Hematopoietic multipotent progenitor cell treated with erythropoietin and hydrocortisone succinate and interleukin-3 and kit ligand, for 8 days (in vitro differentiated cells): ENCODE measurements at places on chromosomes 2 and 18.
A peak's percentile ranks its signal among the peaks of the same experiment; 100 is the strongest.

DNA sequence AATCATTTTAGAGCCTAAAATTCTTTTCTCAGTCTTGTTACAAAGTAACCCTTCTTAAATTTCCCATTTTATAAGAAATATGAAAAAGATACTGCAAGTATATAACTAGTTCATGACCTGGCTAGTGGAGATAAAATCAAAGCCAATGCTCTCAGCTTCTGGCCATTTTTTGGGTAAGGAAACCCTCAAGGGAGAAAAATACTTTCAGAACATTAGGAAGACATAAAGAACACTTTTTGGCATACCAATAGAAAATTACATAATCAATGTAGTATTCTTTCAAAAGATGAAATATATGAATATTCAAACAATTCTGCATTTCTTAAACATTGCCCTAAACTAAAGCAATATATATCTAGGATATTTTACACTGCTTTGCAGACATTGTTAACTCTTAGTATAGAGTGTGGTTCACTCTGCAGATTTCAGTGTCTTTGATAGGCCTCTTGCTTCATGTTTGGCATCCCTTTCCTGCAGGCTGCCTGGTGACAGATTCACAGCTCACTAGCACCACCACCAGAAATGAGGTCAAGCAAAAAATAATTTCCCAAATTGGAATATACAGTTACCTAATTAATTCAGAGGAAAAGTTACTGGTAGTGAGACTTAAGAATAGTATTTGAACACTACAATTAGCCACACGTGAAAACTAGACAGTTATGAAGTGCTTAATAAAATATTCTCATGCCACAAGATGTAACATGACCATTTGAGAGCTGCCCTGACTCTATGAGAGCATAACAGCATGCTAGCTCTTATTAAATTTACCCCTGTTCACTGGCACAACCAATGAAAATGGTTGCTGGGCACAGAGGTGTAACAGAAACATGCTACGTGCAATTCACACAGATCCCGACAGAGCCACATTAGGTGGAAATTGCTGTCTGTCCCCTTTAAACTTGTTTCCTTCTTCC, 36.0 kb downstream of the PAIP2B start:
- DNase-seq: peak; percentile 23

DNA sequence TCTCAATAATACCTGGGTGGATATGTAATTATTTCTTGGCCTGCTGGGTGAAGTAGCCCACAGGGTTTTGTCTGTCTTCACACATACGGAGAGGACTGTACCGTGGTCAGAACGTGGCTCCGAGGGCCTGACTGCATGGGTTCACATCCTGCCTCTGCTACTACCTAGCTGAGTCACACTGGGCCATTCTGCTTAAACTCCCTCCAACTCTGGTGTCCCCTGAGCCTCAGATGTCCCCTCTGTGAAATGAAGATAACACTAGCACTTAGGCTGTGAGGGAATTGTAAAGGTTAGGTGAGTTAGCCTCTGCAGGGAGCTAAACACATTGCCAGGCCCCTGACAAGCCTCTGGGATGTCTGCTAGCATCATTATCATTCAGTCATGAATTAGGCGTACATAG, 120.1 kb upstream of the NABP1 start:
- peak; percentile 13 for DNase-seq

- peak; percentile 40 for DNase-seq
These were observed 175.1 kb downstream of the ZFP36L2 start for GRCh38 chr2:43051338-43051737.

DNA sequence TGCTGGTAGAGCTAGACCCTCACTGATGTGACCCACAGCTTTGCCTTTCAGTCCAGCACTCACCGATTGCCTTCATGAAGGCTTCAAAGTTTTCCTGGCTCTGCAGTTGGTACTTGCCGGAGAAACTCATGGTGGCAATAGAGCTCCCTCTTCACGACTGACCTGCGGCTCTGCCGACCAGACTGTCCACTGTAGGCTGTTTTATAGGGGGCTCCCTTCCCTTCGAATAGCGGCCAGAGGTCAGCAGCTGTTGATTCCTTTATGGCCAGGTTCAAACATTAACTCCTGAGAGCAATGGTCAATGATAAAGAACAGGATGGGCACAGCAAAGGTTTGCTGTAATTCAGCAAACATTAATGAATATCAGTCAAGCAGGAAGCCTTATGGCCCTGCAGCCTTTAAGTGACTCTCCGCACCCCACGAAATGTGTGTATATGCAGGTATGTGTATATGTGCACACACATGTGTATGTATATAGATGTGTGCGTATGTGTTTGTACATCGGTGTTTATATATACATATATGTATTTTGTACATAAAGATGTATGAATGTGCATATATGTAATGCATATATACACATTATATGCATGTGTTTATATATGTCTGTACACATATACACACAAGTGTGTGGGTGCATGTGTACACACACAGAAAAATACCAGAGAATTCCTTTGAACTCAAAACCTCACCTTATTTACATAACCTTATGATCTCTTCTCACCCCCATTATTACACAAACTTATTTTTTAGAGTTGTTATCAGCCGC, at the start of gene FABP1:
Gene FABP1, minus strand, starts transcription at position 175 of the 766 bp plus-strand sequence. Its CDS starts 45 bp downstream, at position 130.
- no peak for DNase-seq

DNA sequence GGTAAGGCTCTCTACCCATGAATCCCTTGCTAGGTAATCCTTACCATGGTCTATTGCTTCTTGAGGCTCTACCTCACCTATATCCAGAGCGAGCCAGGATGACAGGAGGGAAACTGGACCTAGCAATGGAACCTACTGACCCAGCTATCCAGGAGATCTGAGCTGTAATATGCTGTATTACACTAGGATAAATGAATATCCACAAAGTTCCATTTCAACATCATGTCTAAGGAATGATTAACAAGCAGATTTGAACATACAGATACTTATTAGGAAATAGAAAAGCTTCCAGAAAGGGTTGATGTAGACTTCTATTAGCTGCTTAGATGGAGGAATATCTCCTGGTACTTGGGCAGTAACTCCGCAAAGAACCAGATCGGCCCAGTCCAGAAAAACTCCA, 110.1 kb downstream of the BAZ2B start:
- no peak for DNase-seq

DNA sequence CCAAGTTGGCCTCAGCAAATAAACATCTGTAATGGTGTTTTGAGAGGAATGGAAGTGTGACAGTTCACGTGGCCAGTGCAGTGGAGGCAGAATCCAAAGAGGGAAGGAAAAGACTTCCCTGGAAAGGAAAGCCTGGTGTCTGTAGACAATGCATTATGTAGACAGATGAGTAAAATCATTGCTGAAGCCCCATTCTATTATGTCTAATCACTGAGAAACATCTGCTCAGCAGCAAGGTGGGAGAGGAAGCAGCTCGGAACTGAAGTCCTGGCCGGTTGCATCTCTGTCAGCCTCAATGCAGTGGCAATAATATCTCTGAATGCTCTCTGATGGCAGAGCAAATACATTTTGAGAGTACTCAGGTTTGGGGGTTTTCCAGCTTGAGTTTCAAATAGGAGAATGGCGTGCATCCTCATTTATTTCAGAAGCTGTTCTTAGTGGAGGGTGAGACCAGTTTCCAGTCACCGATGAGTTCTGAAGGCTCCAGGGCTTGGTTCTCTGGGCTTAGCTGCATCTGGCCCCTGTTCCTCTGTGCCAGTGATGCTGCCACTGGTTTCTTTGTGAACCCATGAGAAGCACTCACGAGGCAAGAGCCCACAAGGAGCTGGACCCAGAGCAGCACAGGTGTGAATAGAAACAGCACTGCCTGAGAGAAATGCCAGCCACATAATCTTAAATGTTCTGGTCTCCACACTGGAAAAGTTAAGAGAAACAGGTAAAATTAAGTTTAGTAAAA, 63.3 kb downstream of the RPIA start:
- DNase-seq: peak; percentile 29

GRCh38 chr18:37180086-37180485, 351.2 kb downstream of the KIAA1328 start:
- DNase-seq: no peak

DNA sequence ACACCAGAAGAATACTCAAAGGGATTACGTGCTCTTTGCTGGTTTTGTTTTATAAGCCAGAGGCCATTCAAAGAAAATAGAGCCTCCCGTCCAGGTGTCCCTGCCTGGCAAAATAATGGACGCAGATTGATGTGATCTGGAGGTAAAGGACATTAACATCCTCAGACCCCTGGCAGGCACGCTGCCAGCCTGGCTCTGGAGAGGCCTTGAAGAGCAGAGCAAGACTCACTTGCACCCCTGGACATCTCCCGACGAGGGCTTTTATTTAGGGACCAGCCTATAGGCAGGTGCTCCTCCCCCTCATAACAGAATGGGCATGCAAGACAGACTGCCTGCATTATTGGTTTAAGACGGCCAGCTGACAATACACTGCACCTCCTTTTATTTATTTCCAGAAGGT, 291.3 kb downstream of the BCL11A start:
- DNase-seq: no peak

DNA sequence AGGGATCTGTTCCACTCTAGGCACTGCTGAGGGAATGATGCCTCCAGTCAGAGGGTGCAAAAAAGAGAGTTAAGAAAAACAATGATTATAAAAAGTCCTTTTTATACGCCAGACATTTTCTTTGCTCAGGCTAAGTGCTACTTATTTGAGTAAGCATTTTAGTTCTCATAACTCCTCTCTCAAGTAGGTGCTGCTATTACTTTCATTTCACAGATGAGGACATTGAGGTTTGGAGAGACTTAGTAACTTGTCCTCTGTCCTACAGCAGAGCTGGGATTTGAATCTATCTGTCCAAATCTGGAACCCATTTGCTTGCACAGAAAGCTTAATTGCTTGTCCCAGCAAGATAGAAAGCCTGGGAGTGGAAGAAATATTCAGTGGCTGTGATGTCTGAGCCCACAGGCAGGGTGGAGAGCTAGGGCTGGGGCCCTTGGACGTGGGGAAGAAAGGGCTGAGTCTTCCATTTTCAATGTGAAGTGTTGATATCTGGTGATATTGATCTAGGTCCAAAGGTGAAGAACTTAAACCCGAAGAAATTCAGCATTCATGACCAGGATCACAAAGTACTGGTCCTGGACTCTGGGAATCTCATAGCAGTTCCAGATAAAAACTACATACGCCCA, 5.8 kb downstream of the IL37 start:
- no peak for DNase-seq

DNA sequence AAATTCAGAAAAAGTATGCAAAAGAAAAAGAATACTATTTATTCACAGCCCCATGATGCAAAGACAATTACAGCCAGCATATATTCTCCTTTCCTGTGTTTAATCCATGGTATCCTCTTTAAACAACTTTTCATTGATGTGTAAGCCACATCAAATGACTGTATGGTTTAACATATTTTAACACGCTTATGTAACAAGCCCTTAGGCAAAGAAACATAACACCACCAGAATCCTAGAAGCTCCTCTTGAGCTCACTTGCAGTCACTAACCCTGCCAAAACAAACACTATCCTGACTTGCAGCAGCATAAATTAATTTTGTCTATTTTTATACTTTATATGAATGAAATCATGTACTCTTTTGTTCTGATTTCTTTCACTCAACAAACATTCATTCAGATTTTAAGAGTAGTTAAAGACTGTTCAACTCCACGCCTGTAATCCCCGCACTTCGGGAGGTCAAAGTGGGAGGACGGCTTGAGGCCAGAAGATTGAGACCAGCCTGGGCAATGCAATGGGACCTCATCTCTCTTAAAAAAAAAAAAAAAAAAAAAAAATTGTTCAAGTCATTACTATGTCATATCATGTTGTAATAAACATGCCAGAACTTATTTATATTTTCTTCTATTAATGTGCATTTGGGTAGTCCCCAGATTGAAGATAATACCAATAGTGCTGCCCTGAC, 226.3 kb downstream of the NBAS start:
- DNase-seq: no peak

- no peak for DNase-seq
These were observed 8.1 kb downstream of the AMMECR1L start for GRCh38 chr2:127877626-127878025.

- peak; percentile 53 for DNase-seq
These were observed 202.1 kb upstream of the REV1 start for GRCh38 chr2:99691926-99692325.

DNA sequence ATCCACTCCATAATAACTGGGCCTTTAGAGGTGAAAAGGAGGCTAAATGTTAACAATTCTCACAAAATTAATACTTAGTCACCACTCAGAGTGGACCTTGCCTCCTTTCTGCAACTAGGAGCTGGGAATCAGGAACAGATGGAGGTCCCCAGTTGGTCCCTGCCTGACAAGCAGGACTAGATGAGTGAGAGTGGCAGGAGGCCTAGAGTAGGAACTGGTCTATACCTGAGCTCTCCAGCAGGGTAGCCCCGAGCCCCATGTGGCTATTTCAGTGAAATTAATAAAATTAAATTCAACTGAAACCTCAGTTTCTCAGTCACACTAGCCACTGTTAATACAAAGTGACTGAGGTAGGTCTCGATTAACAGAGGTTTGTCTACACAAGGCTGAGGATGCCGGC, 150.5 kb downstream of the MYO5B start:
- DNase-seq: no peak

DNA sequence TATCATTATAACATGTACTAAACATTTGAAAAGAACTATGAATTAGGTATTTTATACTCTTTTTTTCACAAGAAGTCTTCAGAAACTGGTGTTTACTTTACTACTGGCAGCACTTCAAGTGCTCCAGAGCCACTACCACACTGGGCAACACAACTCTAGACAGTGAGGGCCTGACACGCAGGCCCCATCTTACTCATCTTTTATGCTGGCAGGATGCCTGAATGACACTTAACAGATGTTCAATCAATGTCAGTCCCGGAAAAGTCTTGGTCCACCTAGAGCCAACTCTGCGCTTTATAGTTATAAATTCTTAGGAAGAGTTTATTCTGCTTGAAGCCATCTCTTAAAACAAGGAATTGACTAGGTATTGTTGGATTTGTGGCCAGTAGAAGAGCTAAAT, 8.7 kb upstream of the WIPF1 start:
- peak; percentile 24 for DNase-seq

- peak; percentile 61 for DNase-seq
These were observed 874 bp downstream of the WDR43 start for GRCh38 chr2:28895189-28895893.

DNA sequence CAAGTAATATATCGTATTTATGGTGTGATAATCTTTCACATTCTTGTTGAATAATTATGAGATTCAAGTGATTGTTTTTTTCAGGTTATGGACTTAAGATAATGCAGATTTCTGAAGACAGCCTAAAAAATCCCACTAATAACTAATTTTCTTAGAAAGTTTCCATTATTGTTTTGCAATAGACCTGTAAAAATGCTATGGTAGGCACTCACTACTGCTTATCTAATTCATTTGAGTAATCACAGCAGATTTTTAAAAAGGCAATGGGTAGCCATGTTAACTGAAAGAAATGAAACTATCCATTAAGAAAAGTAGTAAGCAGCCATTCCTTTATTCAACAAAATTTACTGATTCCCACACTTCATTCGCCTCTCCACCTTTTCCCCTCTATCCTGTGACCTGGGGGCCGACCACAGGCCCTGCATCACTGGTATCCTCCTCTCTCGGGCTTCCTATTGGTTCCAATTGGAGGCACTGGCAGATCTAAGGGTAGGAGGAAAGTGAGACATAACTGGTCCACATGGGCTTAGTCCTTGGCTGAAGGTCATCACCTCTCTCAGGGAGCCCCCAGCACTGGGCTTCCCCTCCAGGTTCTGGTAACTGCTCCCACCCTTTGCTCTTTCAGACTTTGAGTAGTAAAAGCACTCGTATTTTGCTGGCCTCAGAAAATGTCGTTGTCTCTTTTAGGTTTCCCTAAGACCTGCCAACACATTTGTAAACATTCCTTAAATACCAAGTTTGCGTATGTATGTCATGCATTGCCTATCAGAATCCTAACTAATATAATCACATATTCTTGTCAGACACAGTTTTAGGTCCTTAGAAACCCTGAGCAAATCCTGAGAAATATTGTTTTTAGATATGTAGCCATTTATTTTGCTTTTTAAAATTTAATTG, 18.5 kb downstream of the RBMS1 start:
- DNase-seq: no peak

- DNase-seq: no peak
These were observed 112.1 kb upstream of the SIX2 start for GRCh38 chr2:45121236-45121927.
